ENCODE measurements at places on chromosomes 6 and 20.

GRCh38 chr6:11462742-11463397 is 74.7 kb upstream of the TMEM170B start:
- no peak for DNase-seq

DNA sequence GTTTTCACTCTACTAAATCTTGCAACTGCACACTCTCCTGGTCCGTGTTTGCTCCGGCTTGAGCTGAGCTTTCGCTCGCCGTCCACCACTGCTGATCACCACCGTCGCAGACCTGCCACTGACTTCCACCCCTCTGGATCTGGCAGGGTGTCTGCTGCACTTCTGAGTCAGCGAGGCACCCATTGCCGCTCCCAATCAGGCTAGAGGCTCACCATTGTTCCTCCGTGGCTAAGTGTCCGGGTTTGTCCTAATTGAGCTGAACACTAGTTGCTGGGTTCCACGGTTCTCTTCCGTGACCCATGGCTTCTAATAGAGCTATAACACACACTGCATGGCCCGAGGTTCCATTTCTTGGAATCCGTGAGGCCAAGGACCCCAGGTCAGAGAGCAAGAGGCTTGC is 98.6 kb upstream of the GPR6 start:
- no peak for DNase-seq

- DNase-seq, result no peak
These were observed 74.9 kb downstream of the AGPAT4 start for GRCh38 chr6:161198783-161199460.

DNA sequence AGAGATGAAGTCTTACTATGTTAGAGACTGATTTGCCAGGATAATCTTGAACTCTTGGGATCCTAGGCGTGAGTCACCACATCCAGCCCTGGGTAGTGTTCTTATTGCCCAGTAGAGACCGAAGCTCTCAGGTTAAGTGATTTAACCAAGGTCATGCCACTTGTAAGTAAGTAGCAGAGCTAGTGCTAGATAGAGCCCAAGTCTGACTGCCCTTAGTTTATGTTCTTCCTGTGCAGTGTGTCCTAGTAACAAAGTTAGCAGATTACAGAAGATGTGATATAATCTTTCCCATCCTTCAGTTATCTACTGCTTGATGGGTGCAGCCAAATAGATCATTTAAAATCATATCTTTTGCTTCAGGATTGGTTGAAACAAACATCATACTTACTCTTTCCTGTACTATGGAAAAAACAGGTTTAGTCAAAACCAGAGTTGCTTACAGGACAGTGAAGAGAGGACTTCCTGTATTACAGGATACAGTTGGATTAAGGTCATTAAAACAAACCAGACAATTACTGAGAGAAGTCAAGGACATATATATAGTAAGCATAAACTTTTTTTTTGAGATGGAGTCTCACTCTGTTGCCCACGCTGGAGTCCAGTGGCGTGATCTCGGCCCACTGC is 9.5 kb upstream of the PABPC1L start:
- DNase-seq, result no peak

- DNase-seq, result no peak
These were observed 614.0 kb upstream of the EYS start for GRCh38 chr6:66321017-66321416.

DNA sequence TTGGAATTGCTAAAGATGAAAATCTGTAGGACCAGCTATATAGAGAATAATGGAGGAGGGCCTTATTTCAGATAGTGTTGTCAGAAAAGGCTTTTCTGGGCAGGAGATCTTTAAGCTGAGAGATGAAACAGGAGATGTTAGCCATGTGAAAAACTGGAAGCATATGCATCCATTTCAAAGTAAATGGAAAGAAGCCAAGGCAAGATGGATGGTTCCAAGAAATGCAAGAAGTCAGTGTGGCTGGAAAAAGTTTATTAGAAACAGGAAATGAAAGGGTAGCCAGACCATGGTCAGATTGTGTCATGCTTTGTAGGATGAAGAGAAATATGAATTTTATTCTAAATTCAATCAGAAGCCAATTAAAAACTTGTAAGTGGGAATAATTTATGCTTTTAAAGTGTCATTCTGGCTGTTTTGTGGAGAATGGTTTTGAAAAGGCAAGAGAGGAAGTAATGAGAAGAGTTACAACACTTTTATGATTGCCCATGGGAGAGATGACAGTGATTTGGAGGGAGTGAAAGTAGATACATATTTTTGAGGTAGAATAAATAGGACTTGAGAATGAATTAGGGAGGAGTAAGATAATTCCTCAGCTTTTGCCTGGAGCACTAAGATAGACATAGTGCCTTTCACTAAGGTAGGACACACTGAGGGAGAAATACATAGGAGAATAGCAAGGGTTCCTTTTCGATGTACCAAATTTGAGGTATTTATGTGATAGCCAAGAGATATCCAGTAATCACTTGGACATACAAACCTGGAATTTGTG is 620.1 kb downstream of the HTR1B start:
- no peak for DNase-seq

DNA sequence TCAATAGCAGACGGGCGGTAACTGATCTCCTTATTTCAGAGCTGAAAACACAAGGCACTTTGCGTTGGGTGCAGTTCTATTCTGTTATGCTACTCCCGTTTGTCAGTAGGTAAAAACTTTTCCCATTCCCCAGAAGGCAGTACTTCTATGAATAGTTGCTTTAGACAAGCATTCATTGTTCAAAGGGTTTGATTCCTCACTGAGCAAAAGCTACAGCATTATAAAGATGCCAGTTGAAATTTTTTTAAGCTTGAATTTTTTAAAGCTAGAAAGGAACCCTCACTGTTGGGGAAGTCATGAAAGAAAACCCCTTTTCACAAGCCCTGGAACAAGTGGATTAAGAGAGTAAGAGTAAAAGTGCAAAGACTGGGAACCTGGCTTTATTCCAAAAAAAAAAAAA is 42.3 kb downstream of the FUT9 start:
- no peak for DNase-seq

DNA sequence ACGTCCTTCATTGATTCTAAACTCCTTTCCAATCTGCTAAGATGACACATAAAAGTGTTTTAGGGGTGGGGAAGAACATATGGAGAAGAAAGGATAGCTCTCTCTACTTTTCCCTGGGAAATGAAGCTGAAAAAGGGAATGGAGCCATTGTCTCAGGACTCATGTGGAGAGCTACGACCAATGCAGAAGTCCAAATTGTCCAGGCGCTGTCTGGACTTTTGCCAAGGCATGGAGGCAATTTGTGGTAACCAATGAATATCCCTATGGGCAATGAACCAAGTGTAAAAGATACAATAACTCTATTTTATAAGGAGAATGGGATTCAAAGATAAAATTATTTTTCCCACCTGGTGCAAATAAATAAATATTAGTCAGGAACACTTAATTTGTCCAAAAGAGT is 16.1 kb downstream of the FBXL4 start:
- DNase-seq, result peak; percentile 14

DNA sequence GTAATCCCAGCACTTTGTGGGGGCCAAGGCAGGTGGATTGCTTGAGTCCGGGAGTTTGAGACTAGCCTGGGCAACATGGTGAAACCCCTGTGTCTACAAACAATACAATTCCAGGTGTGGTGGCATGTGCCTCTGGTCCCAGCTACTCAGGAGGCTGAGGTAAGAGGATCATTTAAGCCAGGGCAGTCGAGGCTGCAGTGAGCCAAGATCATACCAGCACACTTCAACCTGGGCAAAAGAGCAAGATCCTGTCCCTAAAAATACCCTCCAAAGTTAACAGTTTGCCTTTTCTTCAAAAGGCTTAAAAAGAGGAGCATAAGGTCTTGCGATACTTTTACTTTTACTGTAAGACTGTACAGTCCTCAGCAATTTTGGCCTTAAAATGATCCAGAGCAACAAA is 10.7 kb upstream of the SPTLC3 start:
- DNase-seq, result no peak

DNA sequence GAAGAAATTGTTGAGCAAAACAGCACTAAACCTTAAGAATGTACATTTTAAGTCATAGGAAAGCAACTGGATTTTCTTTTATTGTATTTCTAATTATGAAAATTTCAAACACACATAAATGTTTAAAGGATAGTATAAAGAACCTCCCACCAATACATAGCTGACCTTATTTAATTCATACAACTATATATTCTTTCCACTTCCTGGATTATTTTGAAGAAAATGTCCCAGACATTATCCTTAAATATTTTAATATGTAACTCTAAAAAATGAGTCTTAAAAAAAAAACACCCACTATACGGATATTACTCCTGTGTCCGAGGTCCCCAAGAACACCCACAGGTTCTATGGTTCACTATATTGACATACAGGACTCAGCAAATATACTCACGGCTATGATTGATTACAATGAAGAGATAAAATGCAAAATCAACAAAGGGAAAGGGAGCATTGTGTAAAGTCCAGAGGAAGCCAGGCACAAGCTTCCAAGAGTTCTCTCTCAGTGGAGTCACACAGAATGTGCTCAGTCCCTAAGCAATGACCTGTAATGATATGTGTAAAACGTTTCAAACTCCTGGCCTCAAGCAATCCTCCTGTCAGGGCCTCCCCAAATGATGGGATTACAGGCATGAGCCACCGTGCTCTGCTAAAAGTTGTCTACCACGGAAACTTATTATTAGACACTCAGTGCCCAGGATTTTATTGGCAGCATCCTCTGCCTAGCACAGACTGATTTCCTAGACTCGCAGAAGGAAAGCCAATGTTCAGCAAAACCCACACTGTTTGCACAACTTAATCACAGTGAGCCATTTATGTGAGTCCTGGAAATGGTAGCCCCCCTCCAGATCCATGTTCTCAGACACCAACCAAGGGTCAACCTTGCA is 23.2 kb downstream of the GLYATL3 start:
- DNase-seq, result no peak

DNA sequence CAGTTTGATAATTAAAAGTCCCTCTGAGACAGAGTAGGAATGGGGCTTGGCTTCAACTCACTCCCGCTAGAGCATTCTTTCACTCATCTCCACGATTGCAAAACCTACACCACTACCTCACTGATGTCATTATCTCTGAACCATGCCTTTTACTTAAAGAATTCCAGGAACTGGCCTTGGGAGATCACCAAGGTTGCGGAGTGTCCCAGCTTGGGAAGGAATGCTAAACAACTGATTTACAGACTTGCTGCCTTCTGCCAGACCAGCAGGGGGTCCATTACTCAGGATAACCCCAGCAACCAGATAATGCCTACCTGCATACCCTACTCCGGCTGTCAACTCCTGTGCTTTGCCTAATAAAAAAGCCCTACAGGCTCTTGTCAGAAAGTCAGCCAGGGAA is 102.2 kb upstream of the RALGAPA2 start:
- DNase-seq, result no peak

DNA sequence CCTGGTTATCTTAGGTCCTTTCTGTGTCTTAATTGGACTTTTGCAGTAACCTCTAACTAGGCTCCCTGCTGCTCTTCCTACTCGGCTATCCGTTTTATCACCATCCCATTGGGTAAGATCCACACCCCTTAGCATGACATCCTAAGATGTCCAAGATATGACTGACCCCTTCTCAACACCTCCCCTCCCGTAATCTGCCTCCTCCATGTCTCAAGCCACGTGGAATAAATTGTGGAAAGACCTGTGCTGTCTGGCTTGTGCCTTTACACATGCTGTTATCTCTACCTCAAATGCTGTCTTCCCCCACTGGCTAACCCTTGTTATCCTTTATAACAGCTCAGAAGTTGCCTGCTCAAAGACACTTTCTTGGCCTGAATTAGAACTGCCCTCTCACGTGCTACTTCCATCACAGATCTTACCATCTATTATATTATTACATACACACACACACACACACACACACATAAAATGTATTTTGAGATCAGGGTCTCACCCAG is 26.5 kb downstream of the EIF2S2 start:
- no peak for DNase-seq

Data from NCI-H345 (cell line).